Activated CD4-positive, alpha-beta T cell treated with anti-CD3 and anti-CD28 coated beads, Interleukin-2, amount 50 U/mL, for 24 hours (primary cell): ENCODE measurements at places on chromosomes 16 and 17.

DNA sequence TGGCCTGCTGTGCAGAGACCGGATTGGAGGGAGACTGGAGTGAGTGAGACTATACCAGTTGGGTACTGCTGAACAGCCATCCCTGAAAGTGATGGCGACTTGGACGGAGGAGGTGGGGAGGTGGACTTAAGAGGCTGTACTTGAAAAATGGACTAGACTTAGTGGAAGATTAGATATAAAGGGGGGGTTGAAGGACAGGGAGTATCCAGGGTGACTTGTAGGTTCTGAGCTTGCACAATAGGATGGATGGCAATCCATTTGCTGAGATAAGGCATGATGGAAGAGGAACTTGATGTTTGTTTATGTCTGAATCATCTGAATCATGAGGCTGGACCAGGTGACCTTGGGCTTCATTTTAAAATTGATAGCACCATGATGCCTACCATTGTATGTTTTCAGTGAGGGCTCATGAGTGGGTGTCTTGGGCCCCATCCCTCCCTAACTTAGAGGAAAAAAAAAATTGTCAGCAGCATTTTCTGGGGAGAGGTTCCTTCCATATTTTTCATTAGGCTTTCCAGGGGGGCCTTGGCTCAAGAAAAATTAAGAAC, 41.2 kb downstream of the PRKCA start:
- DNase-seq: no peak

DNA sequence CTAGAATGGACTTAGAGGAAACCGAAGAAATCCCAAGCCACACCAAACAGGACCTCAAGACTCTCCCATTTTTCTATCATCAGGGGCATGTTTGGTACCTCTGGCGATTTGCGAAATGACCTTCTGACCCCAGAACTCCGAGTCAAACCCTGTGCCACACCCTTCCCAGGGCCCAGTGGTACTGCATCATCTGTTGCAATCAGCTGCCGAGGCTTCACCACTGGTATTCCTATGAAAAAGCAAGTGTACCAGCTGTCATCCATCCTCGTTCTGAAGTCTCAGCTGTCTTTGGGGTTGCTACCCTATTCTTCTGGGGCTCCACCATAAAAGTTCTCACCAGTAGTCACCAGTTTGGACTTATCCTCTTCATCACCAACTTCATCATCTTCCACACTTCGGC, 2.3 kb upstream of the RSKR start:
- no peak for DNase-seq

GRCh38 chr17:15261258-15261801, 3.8 kb downstream of the PMP22 start:
- no peak for DNase-seq

- no peak for DNase-seq
Observed at GRCh38 chr16:54346041-54346440, 59.5 kb upstream of the IRX3 start.

- DNase-seq: no peak
Observed at GRCh38 chr17:383771-384621, 31.4 kb upstream of the RPH3AL start.

DNA sequence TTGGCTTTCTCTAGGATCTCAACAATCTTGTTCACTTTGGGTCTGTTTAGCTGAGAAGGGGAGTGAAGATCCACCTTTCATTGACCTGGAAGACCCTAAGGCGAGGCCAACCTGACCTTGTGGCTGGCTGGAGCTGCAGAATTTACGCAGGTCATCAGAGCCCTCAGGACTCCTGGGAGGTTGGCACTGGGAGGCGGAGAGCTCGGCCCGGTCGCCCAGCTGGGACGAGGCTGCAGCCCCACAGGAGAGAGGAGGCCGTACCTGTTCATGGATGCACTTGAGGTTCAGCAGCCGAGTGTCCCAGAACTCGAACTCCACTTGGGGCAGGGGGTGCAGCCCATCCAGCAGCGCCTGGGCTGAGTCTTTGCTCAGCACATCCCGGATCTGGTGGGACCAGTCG, 5.9 kb downstream of the DNAH17 start:
- DNase-seq: no peak

GRCh38 chr17:57948169-57948554, 7.0 kb downstream of the CUEDC1 start:
- DNase-seq: no peak

- no peak for DNase-seq
Observed at GRCh38 chr17:17467720-17468119, 9.1 kb upstream of the MED9 start.

GRCh38 chr16:56451753-56452689, 667 bp downstream of the OGFOD1 start:
- DNase-seq: no peak

DNA sequence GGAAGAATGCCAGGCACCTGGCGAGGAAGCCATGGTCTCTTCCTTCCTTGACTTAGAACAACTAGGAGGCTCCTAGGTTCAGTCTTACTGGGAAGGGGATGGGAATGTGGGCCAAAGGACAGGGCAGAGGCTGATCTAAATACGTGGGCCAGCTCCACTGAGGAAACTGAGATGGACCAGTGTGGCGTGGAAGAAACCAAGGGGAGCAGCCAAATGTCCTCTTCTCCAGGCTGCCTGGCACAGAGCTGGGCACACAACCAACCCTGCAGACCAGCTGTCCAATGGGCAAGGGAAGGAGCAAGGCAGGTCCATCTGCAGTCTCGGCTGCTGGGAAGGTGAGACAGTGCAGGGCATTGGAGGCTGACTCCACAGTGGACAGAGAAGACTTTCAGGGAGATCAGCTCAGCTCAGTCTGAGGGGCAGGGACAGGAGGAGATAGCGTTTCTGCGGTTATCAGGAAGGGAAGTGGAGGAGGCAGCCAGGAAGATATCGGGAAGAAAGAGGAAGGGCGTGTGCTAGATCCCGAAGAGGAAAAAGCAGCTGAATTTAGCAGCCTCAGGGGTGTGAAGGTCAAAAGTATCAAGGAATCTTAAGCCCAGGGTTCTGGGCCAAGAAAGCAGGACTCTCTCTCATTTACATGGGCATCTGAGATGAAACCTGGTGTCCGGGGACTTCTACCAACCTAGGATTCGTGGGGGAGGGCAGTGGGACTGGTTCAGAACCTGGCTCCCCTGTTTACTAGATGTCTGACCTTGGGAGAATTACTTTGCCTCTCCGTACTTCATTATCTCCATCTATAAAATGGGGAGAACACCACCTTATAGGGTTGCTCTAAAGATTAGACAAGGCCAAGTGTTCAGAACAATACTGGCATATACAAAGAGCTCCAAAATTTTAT, 1.8 kb downstream of the KIFC3 start:
- DNase-seq: no peak

- no peak for DNase-seq
Observed at GRCh38 chr17:8275421-8276290, 12.8 kb upstream of the RANGRF start.

GRCh38 chr16:30439720-30440348, 5.8 kb downstream of the SEPHS2 start:
- no peak for DNase-seq

DNA sequence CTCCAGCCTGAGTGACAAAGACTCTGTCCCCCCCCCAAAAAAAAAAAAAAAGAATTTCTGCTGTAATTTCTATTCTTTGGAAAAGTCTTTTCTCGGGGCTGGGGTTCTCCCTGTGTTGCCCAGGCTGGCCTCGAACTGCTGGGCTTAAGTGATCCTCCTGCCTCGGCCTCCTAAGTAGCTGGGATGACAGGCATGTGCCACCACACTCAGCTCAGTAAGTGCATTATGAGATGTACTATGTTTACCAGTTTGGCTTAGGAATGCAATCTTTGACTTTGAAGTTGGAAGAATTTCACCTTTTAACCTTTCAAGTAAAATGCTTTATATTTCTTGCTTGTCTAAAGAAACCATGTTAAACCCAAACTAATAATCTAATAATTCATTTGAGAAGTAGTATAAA, 28.0 kb upstream of the ADCY7 start:
- no peak for DNase-seq

DNA sequence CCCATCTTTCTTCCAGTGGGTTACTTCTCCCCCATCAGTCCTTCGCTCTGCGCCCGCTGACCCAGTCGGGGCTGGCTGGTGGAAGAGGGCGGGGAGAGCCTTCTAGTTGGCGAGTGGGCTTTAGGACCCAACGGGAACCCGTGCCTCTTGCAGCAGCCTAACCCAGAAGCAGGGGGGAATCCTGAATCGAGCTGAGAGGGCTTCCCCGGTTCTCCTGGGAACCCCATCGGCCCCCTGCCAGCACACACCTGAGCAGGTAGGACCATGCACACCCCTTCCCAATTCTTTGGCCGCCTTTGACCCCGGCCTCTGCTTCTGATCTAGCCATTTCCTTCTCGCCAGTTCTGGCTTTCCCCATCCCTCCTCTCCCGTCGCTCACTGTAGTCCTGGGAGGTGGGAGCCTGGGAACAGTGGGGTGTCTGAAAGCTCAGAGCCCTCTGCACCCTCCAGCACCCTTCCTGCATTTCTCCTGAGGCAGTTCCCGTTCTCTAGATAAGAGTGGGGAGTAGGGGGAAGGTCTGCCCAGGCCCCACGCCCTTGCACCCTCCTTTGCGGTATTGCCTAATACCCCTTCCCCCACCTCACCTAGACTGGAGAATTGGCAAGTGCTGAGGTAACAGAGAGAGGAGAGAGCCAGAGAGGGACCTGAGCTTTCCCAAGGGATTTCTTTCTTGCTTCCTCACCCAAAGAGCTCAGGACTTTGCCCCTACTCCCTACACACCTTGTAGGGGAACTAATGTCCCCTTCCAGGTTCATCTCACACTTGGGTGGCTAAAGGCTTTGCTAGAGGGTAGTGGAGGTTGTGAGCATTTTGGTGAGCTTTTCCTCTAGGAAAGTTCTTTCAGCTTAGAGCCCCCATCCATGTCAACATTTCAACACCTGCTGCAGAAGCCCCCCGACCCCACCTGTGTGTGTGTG, at the start of gene RARA:
Gene RARA, plus strand, starts transcription at position 150 of the 918 bp plus-strand sequence. CDS start 22,039 bp downstream, outside the sequence.
- no peak for DNase-seq

- DNase-seq: no peak
Observed at GRCh38 chr16:23288726-23289512, 13.2 kb upstream of the SCNN1B start.

GRCh38 chr16:78659216-78659615, 559.8 kb downstream of the WWOX start:
- DNase-seq: no peak

DNA sequence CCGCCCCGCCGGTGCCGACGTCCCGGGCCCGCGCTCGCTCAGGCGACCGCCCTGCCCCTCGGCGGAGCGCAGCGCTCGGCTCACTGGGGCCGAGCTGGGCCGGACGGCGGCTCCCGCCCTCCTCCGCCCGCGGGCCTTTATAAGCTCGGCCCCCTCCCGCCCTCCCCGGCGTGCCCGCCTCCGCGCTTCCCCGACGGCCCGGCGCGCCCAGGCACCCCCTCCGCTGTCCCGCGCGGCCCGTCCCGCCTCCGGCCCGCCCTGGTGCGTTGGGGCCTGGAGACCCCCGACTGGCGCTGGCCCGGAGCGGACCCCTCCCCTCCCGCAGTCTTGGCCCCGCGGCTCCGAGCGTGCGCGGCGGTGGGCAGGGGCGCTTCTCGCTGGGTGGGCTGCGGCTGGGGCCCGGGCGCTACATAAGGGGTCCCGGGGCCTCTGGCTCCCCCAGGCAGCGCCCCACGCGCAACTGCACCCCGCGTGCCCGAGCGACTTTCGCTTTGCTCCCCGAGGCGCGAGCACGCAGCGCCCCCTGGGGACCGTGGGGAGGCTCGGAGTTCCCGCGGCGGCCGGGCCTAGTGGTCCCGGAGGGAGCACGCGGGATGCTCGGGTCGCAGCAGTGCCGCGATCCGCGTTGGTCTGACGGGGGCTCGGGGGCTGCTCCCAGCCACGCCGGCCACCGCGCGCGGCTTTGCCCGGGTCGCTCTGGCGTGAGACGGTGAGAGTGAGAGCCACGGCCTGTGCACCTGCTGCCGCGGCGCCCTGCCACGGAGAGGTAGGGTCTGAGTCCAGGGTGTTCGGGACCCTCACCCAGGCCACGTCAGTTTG, at the start of gene PIEZO1:
Gene PIEZO1, minus strand, starts transcription at position 115 of the 819 bp plus-strand sequence. CDS start 256 bp downstream, outside the sequence.
- DNase-seq: peak; percentile 68

DNA sequence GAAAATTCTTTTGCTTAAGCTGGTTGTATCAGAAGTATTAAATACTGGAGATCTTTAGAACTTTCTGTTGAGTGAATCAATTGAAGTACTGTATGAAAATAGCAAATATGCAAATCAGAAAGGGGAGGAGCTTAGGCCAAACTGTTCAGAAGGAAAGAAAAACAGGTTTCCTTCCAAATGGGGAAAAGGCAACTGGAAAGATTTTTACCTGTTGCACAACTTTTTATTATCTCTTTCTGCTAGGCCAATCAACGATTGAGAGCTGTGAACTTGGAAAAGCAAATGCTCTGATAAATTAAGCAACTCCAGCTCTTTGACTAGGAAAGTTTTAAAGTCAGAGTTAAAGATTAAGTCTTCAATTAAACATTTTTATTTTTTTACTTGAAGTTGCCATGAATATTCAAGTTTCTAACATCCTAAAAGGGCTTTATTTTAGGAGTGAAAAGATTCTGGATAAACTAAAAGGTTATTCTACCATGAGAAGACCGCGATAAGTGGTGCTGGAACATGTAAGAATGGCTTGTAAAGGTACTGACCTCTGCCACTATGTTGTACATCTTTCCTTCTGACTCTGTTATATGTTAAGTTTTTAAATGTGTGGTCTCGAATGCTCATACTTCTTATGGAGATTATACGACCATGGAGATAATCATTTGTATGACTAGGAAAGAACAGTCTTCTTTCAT, 16.5 kb downstream of the DCUN1D3 start:
- DNase-seq: no peak

DNA sequence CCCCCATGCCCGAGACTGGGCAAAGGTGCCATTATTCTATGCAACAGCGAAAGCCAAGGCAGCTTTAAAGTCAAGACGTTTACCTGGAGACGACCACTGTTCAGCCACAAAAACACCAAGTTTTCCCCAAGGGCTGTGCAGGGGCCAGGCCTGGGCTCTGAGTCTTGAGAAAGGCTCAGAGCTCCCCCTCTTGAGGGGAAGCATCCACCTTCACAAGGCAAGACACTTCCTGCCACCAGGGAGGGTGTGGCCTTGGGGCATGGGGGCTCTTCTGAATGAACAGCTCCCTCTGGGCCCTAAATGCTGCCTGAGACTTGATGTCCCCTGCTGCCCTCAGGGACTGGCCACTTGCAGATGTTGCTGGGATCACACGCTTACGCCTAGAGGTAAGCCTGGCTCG, 26.5 kb downstream of the PDIA2 start:
- no peak for DNase-seq

DNA sequence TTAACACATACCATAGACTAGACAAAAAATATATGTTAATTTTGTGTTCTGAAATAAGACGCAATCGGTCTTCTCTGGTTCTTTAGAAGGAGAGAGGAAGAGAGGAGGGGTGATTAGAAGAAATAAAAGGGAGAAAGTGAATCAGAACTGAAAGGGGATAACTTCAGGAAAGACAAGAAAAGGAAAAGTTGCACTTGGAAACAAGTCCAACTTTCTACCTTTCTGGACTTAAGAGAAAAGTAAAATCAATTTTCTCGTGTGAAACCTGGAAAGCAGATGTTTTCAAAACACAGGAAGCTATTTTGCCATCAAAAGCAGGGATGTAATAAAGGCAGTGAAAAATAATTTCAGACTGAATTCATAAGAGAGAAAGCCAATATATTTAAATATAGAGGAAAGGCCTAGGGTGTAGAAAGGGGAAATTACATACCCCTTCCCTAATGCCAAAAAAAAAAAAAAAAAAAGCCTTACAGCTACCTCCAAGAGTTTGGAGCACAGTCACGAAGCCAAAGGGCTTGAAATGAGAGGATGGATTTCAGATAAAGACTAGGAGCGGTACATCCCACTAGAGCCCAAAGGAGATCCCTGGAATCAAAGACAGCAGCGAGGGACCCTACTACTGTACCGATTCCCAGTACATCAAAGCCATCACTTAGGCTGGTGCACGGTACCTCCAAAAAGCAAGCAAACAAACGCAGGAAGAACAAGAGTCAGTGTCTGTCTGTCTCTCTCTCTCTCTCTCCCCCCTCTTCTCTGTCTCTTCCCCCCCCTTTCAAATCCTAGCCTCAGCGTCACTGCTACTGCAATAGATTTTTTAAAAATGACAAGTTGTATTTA, 12.1 kb upstream of the ZFHX3 start:
- DNase-seq: no peak
